ENCODE measurements at places on chromosomes 1 and 21. TPM values are rescaled to one million over a fixed set of nuclear protein-coding genes. Genes with fewer than 3 reads are reported as not detected.

GRCh38 chr1:169529068-169529642 is 43.4 kb upstream of the SLC19A2 start:
- peak overlapping the region; percentile 50 for H3K4me3 ChIP-seq
- peak overlapping the region; percentile 48 for H3K27ac ChIP-seq
- H3K36me3 ChIP-seq: peaks cover 2% of the 10 kb centered on the region
- no peak for DNase-seq

- H3K4me1 ChIP-seq: no peaks in the 10 kb centered on the region
- H3K36me3 ChIP-seq: peaks cover 34% of the 10 kb centered on the region
- H3K4me3 ChIP-seq: no peak overlapping the region
- H3K27ac ChIP-seq: no peak overlapping the region
- DNase-seq: no peak
Observed at GRCh38 chr1:61708953-61709907, 15.7 kb downstream of the TM2D1 start.

CRNN gene
- not detected for total RNA-seq

DNA sequence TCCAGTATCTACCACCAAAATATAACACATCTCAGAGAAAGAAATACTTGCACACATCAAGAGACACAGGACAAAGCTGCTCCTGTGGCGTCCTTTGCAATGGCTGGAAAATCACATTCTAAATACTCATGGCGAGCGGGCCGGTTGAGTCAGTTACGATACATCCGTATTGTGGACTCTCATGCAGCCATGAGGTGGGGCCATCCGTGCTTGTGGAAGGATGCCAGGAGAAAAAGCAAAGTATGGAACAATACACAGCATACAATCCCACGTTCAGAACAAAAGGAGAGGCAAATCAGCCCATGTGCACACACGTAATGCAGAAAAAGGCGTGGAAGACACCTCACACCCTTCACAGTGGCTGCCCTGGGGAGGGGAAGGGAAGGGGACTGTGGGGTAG is 13.1 kb downstream of the ATP13A2 start:
- peaks cover 12% of the 10 kb centered on the region for H3K36me3 ChIP-seq
- no peaks in the 10 kb centered on the region for H3K4me1 ChIP-seq
- H3K4me3 ChIP-seq: no peak overlapping the region

DNA sequence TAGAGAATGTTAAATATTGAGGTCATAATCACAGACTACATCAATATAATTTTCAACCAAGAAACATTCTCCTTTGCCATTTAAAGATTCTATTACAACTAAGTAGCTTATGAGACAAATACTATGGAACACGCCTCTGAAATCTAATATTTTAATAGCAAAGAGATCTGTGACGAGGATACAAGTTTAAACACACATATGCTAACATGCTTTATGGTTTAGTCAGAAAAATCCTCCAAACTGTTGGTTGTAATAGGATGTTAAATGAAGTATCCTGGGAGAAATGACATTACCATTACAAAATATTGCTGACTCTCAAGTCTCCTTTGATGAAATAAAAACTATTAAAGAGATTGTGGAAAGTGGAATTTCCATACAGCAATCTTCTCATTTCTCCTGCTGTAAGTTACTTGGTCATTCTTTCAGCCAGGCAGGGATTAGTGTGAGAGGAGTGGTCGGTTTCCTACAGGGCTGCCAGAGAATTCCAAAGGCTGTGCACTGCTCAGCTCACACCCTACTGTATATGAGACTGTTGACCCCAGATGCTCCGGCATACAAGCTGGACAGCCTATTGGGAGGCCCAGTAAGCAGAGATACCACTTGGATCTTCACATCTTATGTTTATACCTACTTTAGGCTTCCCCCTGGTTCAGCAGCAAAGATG is 26.6 kb downstream of the SCYL3 start:
- DNase-seq: no peak
- H3K4me3 ChIP-seq: no peak overlapping the region
- H3K27ac ChIP-seq: no peak overlapping the region
- H3K36me3 ChIP-seq: peaks cover 79% of the 10 kb centered on the region

HLX gene
- not detected for total RNA-seq
